ENCODE measurements at places on chromosomes 3 and 15.

DNA sequence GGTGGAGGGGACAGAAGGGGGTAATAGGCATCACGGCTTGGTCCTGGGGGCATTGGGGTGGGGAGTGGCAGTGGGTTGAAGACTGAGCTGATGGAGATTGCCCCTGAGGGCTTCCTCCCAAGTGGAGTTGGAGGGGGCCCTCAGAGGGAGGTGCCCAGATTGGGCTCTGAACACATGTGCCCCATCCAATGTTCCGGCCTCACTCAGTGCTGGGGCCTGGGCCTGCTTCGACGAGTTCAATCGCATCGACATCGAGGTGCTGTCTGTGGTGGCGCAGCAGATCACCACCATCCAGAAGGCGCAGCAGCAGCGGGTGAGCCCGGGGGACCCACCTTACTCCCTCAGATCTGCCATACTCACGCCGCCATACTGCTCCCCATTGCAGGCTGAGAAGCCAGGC is 45.3 kb downstream of the DNAH1 start:
- DNase-seq: no peak

DNA sequence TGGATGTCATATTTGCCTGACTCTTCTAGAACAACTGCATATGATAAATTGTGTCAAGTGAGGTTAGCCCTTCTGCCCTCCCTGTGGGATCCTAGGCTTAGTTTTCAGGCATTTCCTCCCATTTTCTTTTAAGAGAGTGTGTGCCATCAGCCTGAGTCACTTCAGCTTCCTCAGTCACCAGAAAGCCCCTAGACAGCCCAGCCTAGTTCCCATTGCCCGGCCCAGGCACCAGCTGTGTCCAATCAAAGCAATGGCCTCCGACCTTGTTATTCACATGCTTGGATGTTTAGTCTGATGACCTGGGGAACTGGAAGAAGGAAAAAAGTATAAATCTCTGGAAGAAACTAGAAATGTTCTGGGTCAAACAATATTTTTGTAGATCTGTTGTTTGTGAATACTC is 221.9 kb upstream of the LRIG1 start:
- DNase-seq: no peak

DNA sequence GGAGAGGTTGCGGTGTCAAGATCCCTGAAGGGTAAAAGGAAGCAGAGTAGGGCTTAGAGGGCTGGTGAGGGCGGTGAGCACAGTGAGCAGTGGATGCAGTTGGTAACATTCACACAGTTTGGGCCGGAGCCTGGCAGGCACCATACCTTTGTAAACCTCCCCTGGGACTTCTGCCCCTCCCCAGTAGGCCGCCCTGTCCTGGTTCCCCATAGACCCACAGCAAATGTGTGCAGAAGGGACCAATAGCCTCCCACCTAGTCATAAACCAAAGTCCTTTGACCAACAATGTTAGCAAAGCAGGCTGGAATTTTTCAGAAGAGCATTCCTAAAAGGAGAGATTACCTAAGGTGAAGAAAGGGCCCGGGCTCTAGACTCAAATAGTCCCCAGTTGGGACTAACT is 1.7 kb upstream of the PHGR1 start:
- DNase-seq: no peak

DNA sequence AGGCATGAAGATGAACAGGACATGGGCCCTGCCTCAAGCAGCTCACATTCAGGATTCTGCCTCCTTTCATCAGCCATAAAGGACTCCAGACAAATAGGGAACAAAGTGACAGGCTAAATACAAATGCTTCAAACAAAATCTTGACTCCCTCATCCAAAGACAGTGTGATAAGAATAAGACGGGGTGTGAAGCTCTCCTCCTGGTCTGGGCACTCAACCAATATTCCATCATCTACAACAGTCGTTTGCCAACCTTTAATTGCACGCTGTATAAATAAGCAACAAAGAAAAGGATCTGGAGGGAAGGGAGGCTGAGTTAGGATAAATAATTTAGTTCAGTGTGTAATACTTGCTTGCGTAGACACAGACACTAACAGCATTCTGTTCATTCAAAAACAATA is 5.4 kb downstream of the CCDC54 start:
- no peak for DNase-seq

DNA sequence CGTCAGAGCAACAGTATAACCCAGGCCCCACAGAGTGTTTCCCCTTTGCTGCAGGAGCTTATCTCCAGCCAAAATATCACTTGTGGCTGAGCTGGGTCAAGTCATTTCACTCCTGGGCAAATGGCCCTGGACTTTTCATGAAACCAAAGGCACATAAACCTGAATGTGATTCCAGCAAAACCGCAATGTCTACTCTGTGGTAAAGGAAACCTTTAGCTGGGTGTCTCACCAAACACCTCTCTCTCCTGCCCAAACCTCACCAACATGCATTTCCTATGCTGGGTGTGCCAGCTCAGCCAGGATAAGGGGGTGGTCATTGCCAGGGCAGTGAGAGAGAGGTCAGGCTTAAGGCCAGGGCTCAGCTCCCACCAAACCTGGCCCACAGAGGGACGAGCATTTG is 67.4 kb downstream of the GTPBP8 start:
- DNase-seq: no peak

DNA sequence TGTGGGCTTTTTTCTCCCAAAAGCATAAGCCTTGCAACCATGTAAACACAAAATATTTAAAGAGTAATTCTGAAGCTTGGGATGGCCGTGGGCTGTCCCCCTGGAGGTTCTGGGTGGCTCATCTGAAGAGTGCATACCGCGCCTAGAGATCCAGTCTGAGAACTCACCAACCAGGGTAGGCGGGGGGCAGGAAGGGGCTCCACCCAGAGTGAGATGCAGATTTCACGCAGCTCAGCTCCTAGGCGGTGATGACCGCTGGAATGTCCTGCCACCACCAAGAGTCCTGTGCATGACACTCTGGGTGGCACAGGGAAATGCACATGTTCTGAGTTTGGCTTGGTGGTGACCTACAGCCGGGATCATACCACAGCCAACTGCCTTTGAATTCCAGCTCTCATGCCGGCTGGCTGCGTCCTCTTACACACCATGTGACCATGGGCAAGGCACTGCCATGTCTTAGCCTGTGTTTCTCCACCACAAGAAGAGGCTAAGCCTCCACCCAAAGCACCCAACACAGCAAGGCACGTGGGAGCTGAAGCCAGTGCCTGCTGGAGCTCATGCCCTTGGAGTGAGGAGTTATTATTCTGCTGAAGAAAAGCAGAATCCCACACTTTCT is 125.1 kb upstream of the IQSEC1 start:
- no peak for DNase-seq

DNA sequence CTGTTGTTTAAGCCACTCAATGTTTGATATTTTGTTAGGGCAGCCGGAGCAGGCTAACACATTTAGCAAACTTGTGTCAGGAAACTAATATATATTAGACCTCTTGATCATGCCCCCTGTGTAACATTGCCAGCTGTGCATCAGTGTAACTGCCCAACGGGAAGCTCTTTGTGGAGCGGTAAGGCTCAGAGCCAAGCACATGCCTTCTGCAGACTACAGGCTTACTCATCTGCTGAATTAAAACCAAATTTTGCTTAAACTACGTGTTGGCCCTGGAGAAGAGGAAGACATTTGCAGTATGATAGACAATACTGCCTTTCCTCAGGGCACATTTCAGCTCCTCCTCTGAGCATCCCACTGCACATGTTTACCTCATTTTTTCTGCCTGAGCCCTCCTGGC is 50.5 kb upstream of the KCNMB2 start:
- no peak for DNase-seq

GRCh38 chr3:14691239-14691638 is 16.3 kb downstream of the C3orf20 start:
- DNase-seq: peak; percentile 63

GRCh38 chr15:50820808-50821382 is 55.4 kb upstream of the SPPL2A start:
- DNase-seq: no peak
